GM12878 (cell line): ENCODE measurements at places on chromosomes 2 and 18.
A peak's percentile ranks its signal among the peaks of the same experiment; 100 is the strongest.

GRCh38 chr2:172667581-172668325 lies 67.9 kb upstream of the RAPGEF4 start:
- DNase-seq, result no peak

DNA sequence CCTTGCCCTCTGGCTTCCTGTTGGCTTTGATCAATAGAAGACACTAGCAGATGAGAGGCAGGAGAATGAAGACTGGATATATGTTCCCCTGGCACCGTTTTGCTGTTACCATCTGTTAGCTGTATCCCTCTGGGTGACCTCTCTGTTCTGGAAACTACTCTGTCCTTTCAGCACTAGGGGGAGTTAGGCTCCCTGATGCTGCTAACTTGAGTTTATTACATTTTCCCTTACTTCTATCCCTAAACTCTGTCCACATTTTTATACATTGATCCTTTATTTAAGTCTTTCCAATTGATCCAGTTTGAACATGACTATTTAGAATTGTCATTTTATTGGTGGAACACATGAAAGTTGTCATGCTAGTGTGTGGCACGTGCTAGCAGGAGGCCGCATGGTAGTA lies 1014.3 kb upstream of the CDH2 start:
- no peak for DNase-seq

GRCh38 chr18:31819106-31819924 lies 58.6 kb upstream of the SLC25A52 start:
- DNase-seq, result no peak

- DNase-seq, result no peak
These were observed 45.2 kb upstream of the FAM117B start for GRCh38 chr2:202589582-202589949.

DNA sequence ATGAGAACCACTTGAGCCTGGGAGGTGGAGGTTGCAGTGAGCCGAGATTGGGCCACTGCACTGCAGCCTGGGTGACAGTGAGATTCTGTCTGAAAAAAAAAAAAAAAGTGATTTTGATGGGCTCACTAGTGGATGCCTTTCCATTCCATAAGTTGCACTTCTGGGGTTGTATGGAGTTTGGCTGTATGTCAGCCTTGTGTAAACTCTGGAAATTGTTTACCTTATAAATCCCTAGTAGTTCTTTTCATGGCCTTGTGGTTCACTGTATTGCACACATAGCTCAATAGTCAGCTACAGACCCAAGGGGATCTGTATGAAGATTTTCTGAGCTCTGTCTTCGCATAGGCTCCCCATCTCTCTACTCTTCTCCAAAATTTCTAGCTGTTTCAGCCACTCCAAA lies 131.9 kb downstream of the SOX11 start:
- DNase-seq, result no peak

DNA sequence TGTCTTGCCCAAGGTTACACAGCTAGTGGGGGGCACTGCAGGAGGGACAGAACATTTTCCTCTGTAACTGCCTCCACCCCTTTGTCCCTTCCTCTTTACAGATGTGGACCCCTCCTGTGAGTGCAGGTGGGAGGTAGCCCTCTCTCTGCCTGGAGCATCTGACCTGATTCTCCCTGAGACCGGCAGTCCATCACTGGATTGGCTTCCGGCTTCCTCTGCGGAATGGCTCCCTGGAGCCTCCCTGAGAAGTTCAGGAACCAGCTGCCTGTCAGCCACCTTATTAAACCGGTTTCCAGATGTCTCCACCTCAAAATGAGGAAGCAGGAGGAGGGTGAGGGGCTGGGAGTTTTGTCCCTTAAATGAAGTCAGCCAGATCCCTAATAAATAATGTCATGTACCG lies 67.3 kb upstream of the TNP1 start:
- no peak for DNase-seq

DNA sequence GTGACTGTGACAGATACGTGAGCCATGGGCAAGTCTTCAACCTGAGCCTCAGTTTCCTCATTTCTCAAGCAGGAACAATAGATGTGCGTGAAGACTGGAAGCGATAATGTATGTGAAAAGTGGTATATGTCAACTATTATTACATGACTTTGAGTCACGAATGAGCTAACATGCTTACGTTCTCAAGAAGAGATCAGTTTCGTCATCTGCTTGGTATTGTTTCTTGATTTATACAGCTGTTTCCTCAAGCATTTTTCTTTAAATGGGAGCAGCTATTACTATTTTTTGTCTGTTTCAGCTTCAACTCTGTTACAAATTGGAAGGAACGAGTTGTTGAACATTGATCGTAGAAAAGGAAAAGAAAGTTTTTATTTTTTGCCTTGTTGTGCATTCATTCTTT lies 48.5 kb upstream of the THOC1 start:
- DNase-seq, result no peak

GRCh38 chr2:216727346-216728122 lies 32.2 kb upstream of the IGFBP5 start:
- DNase-seq, result no peak

GRCh38 chr2:179268277-179268925 lies 3.8 kb upstream of the SESTD1 start:
- no peak for DNase-seq

DNA sequence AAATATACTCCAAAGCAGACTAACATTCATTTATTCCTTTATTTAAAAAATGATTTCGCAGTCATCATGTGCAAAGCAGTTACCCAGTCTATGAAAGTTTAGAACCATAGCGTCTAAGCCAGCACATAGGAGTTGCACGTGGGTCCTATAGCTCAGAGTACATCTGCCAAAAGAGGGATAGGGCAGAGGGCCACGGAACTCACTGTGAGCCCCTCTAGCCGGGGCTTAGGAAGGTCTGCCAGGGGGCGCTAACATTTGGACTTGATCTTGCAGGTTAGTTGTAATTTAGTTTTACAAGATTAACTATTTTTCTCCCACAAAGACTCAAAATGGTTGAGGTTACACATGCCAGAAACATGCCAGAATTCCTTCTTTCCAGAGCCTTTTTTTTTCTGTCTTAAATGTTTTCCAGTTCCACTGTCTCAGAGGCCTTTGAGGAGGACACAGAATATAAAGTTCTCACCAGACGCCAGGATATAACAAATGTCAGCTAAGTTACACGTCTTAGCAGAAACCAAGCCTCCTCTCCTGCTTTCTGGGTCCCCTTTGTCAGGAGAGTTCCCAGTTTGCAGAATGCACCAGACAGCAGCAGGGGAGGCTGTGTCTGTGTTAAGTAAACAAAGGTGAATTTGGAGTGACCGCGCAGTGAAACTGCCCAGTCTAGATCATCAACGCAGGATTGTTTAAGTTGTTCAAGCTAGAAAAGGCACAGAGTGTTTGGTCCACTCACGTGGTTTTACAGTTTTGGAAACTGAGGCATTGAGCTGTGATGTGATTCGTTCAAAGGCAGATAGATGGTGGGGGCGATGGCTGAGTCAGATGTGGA lies 292.0 kb downstream of the PRKCE start:
- DNase-seq, result no peak

DNA sequence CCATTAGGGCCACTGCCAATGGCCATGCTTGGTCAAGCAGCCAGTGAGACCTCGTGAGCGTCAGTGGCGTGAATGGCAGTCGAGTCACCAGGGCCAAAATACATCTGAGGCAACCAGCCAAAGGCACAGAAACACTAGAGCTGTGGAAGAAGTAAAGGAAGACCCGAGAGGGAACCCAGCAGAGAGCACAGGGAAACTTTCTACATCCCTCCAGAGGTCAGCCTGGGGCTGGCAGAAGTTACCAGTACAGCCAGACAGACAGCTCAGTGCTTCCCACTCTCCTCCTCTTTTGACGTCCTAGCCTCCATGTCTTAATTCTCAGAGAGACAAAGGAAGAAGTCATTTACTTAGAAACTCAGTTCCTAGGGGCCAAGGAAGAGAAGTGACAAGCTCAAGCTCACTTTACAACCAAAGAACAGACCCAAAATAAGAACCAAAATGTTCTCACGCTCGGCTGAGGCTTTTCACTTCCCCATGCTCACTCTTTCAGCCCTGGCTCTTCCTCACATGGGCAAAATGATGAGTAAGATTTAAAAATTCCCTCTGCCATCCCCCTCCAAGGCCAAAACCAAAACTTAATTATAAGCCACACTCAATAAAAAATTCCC lies 8.7 kb downstream of the CYRIA start:
- DNase-seq, result peak; percentile 83

- DNase-seq, result no peak
These were observed 3.0 kb upstream of the ASB1 start for GRCh38 chr2:238423561-238424312.

DNA sequence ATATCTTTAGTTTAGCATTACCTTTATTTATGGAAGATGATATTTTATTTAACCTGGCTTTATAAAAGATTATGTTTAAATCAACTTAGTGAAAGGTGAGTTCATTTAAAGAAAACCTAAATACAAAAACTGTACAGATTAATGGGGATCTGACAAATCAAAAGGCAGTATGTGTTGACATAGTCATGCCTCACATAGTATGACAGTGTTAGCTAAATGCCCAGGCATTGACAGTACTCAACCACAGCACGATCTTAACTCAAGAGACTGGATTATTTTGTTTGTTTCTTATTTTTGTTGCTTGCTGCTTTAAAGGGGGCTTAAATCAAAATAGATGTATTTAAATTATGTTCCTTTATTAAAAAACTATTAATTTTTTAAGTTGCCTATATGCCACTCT lies 7.8 kb downstream of the DOK6 start:
- DNase-seq, result no peak

DNA sequence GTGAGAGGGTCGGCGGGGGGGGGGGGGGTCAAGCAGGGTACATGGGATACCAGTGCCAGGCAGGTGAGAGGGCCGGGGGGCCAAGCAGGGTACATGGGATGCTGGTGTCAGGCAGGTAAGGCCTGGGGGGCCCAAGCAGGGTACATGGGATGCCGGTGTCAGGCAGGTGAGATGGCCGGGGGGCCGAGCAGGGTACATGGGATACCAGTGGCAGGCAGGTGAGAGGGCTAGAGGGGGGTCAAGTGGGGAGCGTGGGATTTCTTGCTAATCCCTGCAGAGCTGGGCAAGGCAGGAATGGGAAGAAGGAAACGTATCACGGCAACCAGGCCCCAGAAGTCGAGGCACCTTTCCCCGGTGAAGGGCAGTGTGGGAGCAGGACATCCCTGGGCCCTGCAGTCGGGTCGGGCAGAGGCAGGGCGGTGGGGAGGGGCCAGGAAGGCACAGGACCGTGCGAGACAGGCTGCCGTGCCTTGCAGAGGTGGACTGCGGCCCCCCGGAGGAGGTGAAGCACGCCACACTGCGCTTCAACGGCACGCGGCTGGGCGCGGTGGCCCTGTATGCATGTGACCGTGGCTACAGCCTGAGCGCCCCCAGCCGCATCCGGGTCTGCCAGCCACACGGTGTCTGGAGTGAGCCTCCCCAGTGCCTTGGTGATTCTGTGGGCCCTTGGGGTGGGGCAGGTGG lies 49.3 kb downstream of the MTERF4 start:
- DNase-seq, result no peak

DNA sequence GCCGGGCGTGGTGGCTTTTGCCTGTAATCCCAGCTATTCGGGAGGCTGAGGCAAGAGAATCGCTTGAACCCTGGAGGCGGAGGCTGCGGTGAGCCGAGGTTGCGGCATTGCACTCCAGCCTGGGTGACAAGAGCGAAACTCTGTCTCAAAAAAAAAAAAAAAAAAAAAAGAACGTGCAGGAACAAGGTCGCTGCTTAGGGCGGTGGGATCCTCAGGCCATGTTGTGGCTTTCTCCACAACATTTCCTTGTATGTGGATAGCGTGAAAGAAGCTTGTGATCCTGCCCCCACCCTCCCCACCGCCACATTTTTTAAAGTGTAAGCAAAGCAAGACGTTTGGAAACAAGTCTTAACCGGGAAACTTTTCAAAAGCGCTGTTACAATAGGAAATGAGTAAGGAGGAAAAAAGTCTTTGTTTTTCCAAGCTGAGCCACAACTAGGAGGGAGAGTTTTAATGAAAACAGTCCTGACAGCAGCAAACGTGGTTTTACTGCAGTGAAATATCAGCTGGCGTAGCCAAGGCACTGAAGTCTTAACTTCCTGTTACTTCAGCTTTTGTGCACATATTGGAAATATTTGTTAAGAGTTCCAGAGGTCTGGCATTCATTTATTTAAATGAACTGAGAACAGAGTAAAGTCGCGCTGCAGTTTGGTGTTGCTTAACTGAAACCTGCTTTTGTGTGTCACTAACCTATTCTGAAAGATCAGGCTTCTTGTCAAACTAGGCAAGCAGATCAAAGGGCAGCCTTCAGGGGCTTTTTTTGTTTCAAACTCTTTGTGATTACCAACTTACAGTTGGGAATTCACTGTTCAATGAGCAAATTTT lies 3.8 kb downstream of the TGIF1 start:
- DNase-seq, result no peak

GRCh38 chr2:28997237-28997846 lies 16.2 kb downstream of the TOGARAM2 start:
- DNase-seq, result no peak

GRCh38 chr2:109168086-109168485 lies 39.1 kb downstream of the SH3RF3 start:
- no peak for DNase-seq

GRCh38 chr2:1823187-1824169 lies 79.2 kb upstream of the PXDN start:
- no peak for DNase-seq

DNA sequence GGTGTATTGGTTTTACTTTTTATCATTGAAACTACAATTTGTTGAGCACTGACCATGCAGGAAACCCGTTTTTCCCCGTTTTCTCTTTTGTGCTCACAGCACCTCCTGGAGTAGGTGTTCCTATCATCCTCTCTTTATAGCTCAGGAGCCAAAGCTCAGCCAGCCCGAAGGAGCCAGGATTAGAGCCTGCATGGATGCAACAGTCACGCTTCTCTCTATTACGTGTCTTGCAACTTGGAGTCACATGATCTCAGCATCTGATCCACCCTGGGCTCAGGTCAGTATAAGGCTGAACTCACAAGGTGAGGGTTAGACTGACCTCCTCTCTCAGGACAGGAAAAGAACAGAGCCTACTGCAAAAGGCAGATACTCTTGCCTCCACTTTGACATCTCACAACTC lies 150.5 kb downstream of the MBP start:
- no peak for DNase-seq

GRCh38 chr18:63058521-63058920 lies 261.0 kb downstream of the BCL2 start:
- DNase-seq, result no peak

DNA sequence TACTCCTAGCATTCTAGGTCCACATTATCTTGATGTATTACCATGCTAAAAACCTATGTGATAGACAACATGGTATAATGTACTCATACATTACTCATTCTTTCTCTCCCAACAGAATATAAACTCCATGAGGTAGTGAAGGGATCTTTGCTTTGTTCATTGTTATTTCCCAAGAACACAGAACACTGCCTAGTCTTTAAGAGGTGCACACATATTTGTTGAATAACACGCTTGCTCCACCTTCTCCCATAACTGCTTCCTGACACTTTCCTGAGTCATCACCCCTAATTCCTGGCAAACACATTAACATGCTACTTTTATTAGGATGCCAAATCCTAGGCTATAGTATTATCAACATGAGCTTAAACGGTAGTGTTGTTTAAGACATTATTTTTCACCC lies 41.3 kb downstream of the REV1 start:
- DNase-seq, result no peak

- no peak for DNase-seq
These were observed 1227.1 kb upstream of the CELF4 start for GRCh38 chr18:38792731-38793130.
